NCI-H2081 treated with DMSO at 0.1 percent for 48 hours (cell line): ENCODE measurements at places on chromosomes 2 and 18.

DNA sequence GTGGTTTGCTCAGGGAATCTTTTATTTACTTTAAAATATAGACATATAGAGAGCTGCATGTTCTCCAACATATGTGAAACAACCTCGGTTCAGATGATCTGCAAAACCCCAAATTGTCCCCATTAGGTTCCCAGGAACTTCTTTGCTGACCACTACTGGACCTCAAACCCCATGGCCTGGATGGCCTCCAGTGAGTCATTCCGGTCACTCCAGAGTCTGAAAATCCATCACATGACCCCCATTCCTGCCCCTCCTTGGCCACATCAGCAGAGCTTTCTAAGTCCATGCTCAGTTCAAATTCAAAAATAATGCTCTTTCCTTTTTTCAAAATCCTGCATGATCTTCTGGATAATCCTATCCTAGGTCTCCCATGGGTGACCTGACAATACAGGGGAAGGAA lies 271.0 kb downstream of the TNS1 start:
- no peak for DNase-seq

DNA sequence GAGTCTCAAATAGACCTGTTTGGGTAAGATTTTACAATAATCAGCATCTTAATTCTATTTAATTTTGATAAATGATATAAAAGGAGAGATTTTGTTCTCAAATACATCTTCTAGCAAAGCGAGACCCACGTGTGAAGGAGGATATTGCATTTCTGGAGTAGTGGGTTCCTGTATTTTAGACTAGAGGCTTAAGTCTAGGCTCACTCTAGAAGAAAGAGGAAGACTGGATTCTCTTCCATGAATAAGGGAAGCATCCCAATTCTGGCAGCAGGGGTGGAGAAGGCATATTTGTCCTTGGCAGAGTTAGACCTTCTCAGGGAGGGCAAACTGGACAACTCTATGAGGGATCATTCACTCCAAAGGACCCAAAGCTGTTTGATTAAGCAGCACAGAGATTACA lies 11.3 kb upstream of the FAM228A start:
- DNase-seq = no peak

DNA sequence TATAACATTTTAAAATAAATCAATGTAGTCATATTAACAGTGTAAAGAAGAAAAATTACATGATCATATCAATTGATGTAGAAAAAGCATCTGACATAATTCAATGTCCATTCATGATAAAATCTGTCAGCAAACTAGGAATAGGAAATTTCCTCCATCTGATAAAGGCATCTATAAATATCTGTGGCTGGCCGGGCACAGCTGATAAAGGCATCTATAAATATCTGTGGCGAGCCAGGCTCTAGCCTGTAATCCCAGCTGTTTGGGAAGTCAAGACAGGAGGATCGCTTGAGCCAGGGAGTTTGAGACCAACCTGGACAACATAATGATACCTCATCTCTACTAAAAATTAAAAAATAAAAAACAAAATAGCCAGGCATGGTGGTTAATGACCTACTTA lies 18.1 kb upstream of the RANBP2 start:
- DNase-seq = no peak

- no peak for DNase-seq
Observed at GRCh38 chr2:88201811-88202169, 31.6 kb downstream of the THNSL2 start.

- no peak for DNase-seq
Observed at GRCh38 chr2:191804766-191805165, 42.1 kb downstream of the CAVIN2 start.
